ENCODE measurements at places on chromosomes 5 and 9. TPM values are rescaled to one million over a fixed set of nuclear protein-coding genes. Genes with fewer than 3 reads are reported as not detected.

- ATAC-seq, result peak; percentile 5
Measured at GRCh38 chr5:154755361-154756008, at the start of gene LARP1. Gene LARP1 (plus strand): TSS chr5:154755377. CDS start chr5:154755758, 381 bp downstream.

DNA sequence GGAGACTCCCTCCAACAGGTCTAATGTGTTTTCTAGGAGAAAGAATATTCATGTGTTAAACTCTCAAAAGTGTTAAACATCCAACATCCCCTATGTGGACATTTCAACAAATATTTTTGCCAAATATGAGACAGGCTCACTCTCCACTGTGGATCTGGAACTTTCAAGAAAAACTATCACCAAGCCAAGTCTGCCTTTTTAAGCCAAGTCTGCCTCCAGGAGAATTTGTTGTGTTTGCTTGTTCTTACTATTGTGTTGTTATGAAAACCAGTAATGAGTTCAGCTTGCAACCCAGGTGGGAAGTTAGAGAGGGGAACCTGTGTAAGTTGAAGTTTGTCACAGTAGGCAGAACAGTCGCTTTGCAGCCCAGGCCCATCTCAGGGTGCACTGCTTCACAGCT, 228.1 kb downstream of the NFIB start:
- no peak for ATAC-seq

ODF2 gene
- total RNA-seq, result 66.2 TPM

- no peak for ATAC-seq
Measured at GRCh38 chr9:125066839-125067619, 76.3 kb downstream of the SCAI start.

DNA sequence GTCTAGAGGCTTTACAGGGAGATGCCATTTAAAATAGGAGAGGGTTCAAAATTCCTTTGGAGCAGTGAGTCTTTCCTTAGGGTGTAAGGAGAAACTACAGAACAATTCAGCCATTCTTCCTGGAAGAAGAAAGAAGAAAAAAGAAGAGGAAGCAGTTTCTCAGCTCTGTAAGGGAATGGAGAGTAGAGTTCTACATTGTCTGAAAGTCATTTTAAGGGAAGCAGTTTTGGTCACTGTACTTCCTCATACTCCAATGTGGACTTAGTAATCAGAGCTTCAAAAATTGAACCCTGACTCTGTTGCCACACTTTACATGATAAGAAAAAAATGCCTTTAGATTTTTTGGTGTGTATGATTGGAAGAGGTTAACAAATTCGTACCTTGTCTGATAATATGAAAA, 122.4 kb downstream of the LRRC70 start:
- no peak for ATAC-seq
